ENCODE measurements at places on chromosomes 5 and 9. TPM values are rescaled to one million over a fixed set of nuclear protein-coding genes. Genes with fewer than 3 reads are reported as not detected.

Gene FOXE1
- 0.96 TPM for total RNA-seq

Gene PCDHA11
- total RNA-seq: not detected

Gene PCDHA1
- total RNA-seq: not detected

Gene FSTL4
- not detected for total RNA-seq

Gene SLC25A2
- 0.63 TPM for total RNA-seq

Gene CANX
- total RNA-seq: 572 TPM

Gene GARIN3
- 0.22 TPM for total RNA-seq

Gene FOXD4
- 0.38 TPM for total RNA-seq

Gene MSX2
- 0.38 TPM for total RNA-seq

Gene SLCO6A1
- total RNA-seq: not detected

Gene GHR
- total RNA-seq: not detected

Gene LRRC14B
- not detected for total RNA-seq

Gene MCC
- total RNA-seq: 3.3 TPM

Gene GABRA1
- total RNA-seq: not detected

Gene CHMP5
- 112 TPM for total RNA-seq

Gene RAI14
- 0.67 TPM for total RNA-seq

Gene MAMDC2
- total RNA-seq: not detected

Gene ZFP37
- 1.2 TPM for total RNA-seq
